ENCODE measurements at places on chromosomes 12 and 14.

DNA sequence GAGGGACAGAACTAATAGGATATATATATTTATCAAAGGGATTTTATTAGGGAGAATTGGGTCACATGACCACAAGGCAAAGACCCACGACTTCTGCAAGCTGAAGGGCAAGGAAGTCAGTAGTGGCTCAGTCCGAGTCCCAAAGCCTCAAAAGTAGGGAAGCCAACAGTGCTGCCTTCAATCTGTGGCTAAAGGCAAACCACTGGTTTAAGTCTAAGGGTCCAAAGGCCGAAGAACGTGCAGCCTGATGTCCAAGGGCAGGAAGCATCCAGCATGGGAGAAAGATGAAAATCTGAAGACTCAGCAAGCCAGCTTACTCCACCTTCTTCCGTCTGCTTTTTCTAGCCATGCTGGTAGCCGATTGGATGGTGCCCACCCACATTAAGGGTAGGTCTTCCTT is 157.9 kb upstream of the CRY1 start:
- DNase-seq = no peak

GRCh38 chr12:119113496-119113986 is 65.2 kb upstream of the HSPB8 start:
- peak; percentile 32 for DNase-seq

DNA sequence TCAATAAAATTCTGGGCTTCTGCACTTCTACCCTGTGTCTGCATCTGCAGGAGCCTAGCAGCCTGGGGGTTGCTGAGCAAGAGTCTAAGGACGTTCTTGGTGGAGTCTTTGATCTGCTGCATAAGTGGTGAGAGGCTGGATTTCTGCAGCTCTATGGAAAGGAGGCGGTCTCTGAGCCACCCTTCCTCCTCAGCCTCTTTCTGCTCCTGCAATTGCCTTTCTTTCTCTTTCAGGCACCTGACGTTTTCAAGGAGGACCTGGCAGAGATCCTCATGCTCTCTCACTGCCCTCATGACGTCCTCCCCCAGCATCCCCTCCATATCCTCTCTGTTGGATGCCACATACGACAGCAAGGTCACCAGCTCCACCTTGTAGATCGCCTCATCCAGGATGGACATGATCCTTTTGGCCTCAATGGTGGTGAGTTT is 13.6 kb upstream of the TPCN1 start:
- no peak for DNase-seq

DNA sequence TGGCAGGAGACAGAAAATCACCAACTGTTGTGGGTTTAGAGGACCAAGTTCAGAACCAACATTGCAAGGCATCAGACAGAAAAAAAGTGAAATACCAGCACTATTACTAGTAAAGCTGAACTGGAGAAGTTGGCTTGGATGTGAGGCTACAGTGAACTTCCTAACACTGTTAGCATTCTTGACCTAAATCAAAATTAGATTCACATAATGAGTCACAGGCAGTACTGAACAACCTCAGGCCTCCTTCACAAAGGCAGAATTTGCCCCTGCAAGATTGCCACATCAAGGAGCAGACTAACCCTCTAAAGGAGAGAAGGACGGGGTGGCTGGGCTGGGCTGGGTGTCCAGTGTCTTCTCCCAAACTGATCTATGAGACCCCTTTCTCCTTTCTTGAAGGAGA is 539.7 kb downstream of the SNAPC1 start:
- DNase-seq = no peak

GRCh38 chr12:21942377-21942703 is 1.1 kb upstream of the ABCC9 start:
- no peak for DNase-seq

DNA sequence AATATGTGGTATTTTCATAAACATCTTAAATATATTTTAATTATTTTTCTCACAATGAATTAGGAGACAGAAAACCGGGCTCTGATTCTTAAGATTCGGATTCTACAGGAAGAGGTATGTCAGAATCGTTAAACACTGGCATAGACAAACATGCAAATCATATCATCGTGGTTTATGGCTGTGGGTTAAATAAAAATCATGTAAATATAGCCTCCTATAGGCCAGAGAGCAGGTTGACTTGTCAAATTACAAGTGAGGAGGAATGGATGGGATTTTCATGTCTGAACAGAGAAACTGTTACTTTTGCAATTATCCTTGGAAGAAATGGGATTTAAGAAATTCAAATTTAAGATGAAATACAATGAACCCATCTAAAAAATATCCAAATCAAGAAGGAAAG is 74.9 kb upstream of the BCAT1 start:
- DNase-seq = no peak
